ENCODE measurements at places on chromosomes 1 and 21.
A peak's percentile ranks its signal among the peaks of the same experiment; 100 is the strongest.

GRCh38 chr1:237197470-237198425, 155.8 kb downstream of the RYR2 start:
- no peak for DNase-seq

DNA sequence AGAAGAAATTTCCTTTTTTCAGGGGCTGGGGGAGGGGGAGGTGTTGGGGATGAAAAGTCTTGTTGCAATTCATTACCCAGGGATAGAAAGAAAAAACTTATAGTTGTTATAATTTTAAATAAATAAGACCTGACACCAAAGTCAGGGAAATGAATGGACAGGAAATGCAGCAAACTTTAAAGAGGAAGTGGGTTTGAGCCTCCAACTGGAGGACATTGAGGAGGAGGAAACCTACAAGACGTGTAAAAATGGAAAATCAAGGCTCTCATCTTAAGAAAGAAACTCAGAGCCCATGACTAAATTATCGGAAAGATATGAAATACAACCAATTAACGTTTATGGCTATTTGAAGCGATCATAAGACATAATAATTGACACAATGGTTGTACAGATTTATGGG, 54.4 kb downstream of the NIBAN1 start:
- no peak for DNase-seq

DNA sequence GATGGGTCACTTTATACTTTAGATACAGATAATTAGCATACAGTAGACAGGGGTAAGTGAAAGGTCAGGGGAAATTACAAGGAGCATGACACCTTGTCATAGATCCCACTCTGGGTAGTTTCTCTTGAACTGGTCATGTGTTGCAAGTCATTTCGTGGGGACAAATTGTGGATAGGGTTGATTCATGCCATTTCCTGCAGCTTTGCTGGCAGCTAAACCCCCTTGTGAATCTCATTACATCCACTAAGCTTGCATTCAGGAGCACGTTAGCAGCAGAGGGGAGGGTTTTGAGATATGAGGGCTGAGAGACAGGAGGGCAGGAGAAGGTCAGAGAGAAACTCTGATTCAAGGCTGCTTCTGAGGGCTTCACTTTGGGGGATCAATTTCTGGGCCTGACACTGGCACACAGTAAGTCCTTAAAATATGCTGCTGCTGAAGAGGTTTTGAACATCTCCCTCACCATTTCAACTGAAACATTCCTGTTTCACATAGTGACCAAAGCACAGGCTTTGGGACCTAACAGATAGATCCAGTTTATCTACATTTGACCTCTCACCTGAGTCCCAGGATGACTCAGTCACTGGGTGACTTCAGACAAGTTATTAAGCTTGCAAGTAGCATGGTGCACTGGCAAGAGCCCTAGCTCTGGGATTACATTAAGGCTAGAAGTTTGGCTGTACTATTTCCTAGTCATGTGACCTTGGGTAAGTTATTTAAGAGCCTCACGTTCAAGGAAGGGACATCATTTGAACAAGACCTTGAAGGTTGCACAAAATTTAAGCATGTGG, 206.0 kb upstream of the USP24 start:
- no peak for DNase-seq

DNA sequence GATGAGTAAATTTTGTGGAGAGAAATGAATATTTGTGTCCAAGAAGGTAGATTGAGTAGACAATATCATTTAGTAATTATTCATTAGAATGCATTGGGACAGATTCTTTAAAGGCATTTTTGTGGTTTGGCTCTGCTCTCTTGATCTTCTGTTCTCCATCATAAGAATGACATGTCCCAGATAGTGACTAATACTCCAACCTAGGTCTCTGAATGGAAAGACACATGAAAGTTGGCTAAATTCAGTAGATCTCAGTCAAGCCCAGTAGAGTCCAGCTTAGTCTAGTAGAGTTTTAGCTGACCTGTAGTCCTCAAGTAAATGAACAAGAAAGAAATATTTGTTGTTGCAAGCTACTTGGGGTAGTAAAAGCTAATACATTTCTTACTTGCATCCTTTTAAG, 61.8 kb upstream of the DNAH14 start:
- no peak for DNase-seq

- no peak for DNase-seq
These were observed 2.4 kb upstream of the RNU11 start for GRCh38 chr1:28646040-28646439.

- no peak for DNase-seq
These were observed 88.9 kb downstream of the AK5 start for GRCh38 chr1:77370583-77371306.

GRCh38 chr1:213180833-213181232, 129.8 kb downstream of the RPS6KC1 start:
- DNase-seq = no peak

- no peak for DNase-seq
These were observed 116.4 kb upstream of the FAM78B start for GRCh38 chr1:166283190-166283589.

- DNase-seq = no peak
These were observed 180.3 kb upstream of the RGS18 start for GRCh38 chr1:191977874-191978506.

- DNase-seq = no peak
These were observed 15.9 kb upstream of the SPOCD1 start for GRCh38 chr1:31831397-31832378.

DNA sequence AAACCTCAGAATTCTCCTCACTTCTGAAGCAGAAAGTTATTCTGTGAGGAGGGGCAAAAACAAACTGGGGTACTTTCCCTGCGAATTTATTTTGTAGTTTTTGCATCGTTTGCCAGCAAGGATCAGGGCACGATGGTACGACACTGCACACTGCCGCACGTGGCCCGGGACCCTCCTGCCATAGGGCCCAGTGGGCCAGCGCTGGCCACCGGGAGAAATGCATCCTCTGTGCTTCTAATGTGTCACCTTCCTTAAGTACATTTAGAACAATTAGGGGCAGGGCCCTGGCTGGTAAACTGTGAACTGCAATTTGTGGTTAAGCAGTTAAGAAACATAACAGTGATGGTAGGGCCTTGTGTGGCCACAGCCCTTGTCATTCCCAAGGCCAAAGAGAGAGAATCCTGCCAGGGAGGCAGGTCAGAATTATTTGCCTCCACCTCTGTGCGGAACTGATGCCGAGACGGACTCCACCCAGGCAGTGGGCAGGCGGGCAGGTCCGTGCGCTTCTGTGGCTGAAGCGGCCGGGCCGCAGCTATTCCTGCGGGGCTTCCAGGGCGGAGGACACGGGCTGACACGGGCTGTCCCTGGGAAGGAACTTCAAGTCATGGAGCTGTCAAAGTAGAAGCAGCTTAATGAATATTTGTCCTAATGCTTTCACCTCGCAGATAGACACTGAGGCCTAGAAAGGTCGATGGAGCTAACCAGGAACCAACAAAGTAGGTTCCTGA, 12.5 kb downstream of the GPR137B start:
- DNase-seq = no peak

DNA sequence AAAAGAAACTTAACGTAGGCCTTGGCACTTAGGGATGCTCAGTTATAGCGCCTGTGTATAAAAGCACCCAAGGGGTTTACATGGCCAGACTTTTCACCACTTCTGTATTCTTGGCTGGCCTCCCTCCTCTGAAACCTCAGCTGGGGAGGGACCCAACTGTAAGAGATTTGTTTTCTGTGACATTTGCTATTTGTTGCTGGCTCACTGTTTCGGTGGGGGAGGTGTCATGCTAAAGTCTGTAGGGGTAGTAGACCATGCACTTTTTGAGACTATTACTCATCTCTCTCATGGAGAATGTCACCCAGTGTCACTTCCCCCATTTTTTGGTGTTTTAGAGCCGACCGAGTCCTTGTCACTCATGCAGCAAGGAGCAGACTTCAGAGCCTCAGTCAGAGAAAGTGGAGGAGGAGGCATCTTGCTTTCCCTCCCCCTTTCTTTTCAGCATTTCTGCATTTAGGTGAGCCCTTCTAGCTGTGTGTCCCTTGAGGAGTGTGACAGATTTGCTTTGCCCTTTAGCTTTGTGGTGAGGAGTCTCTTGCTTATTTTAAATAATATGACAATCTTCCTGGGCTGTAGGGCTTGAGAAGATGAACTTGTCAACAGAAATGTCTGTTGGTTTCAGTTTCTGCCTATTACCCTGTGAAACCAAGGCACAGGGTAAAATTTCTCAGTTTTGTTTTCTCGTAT, 160.1 kb downstream of the FASLG start:
- no peak for DNase-seq

GRCh38 chr21:38599381-38599975, 101.2 kb upstream of the ERG start:
- no peak for DNase-seq

- DNase-seq = no peak
These were observed at the start of gene NRIP1 for GRCh38 chr21:15064576-15065391. NRIP1 (minus strand) TSS chr21:15065000; CDS start chr21:14968192, 96,808 bp downstream.

DNA sequence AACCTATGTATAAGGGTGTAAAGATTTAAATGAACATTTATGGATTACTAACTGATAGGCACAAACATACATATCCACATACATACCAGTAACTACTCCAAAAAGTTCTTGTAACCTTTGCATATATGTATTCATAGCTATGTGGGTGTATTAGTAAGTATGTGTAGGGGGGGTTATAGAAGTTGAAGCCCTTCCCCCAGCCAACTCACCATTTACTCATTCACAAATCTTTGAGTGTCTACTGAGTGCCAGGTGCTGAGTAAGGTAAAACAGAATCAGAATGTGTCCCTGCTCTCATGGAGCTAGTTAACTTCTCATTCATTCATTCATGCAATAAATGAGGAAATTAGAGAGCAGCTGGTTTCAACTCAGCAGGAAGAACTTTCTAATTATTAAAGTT, 1.3 kb downstream of the C1orf146 start:
- no peak for DNase-seq

- peak; percentile 46 for DNase-seq
These were observed 3.5 kb upstream of the PEAR1 start for GRCh38 chr1:156889802-156890580.

DNA sequence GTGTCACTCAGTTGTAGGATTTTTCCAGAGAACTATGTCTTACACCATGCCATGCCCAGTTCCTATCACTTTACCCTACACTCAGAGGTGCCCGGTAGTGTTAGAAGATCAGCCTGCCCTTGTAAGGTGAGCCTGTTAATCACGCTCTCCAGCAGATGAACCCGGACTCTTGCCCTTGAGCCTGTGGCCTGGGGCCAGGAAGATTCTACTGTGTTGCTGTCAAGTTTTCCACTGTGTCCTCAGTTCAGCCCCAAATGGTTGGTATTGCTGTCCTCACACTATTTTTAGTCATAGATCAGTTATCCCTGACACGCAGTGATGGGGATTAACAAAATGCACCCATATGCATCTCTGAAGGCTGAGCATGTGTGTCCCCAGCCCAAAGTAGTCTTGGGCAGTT, 105.0 kb upstream of the SPAG17 start:
- DNase-seq = no peak

DNA sequence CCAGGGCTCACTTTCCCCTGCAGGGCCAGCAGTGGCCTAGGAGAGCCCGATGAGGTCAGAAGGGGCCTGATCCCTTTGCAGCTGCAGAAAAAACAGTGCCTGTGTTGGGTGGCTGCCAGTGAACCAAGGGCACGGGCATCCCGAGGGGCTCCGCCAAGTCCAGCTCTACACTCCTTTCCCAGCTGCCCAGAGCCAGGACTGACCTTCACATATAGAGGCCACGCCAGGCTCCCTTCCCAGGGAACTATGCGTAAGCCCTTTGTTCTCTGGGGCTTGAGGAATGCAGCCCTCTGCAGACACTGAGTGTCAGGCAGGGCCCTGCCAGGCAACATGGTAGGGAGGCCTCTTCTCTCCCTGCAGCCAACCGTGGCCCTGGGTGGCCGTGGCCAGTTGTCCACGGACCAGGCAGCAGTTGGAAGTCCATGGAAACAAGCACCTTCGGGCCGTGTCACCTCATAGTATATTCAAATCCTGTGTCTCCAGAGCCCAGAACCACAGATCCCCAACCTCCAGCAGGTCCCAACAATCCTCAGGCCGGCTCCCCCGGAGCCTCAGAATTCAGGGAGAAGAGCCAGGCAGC, 194.0 kb downstream of the NPHP4 start:
- no peak for DNase-seq

- no peak for DNase-seq
These were observed 187.6 kb upstream of the NFIA start for GRCh38 chr1:60894741-60895140.

DNA sequence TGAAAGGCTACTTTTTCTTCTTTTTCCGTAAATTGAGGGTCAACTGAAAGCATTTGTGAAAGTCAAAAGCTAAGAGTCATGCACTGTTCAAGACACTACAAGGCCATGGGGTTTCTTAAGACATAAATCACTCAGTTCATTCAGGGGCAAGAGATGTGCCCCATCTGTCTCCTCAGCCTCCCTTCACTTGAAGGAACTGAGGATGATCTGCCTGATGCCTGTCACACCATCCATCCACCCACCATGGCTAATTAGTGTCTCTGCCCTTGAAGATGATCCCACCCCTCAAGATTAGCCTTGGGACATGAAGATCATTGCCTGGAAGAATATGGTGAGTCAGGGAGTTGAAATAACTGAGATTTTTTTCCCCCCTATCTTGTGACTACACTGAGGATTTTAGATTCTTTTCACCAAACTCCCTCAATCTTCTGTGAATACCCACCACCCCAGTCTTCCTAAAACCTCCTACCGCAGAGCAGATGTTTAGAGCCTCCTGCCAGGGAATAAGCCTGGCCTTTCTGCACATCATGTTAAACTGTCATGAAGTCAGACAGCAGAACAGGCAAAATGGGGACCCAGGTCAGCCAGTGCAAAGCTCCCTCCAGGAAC, 88.6 kb upstream of the LMO4 start:
- no peak for DNase-seq

DNA sequence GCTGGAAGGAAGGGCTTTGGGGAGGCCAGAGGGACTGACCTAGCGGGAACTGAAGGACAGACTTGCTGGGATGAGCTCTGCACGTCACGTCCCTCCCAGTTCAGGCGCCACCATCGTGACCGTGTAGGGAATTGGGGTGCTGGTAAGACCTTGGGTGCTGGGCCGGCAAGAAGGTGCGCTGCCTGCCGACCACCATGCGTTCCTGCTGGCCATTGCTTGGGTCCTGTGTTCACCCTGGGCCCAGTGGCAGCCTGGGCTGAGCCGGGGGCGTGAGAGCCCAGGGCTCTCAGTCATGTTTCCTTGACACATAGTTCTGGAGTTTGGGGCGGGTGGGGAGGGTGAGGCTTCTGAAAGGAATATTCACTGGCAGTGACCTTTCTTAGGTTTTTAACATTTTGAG, 176.0 kb downstream of the CAMTA1 start:
- DNase-seq = no peak
